ENCODE measurements at places on chromosomes 16 and 17. TPM values are rescaled to one million over a fixed set of nuclear protein-coding genes. Genes with fewer than 3 reads are reported as not detected.

DNA sequence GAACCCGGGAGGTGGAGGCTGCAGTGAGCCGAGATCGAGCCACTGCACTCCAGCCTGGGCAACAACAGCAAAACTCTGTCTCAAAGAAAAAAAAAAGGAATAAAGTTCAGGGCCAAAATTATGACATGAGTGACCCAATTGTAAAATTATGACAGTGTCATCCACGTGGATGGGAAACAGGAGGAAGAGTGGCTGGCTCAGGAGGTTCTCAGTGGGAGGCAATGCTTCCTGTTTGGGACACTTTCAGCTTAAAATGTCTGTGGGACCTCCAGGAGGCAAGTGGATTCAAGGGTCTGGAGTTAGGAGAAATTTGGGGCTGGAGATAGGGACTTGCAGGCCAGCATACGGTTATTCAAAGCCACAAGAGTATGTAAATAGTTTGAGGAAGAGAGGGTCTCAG lies 8.0 kb upstream of the STX4 start:
- no peak for DNase-seq

- no peak for DNase-seq
These were observed 277.2 kb upstream of the TBX2 start for GRCh38 chr17:61122326-61122913.

DNA sequence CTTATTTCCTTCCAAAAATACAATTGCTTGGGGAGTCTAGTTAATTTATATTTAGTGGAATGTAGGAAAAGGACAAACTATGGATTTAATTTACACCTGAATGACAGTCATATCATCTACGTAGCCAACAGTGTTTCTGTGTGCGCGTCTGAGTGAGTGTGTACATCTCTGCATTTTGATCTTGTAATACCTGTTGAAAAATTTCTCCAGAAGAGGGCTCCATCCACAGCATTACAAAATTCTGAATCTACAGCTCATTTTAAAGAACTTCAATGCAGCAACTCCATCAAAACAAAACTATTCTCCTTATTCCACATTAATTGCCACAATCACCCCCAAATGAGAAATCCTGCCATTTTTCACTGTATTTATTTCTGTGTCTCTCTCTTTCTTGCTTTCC lies 3.9 kb downstream of the CDH13 start:
- DNase-seq: peak; percentile 60

- no peak for DNase-seq
These were observed 537.8 kb upstream of the CA10 start for GRCh38 chr17:52696362-52696761.

Gene MAPK7
- 6.4 TPM for total RNA-seq

GRCh38 chr16:73047536-73048291 lies at the start of gene ZFHX3:
Gene ZFHX3, minus strand, starts transcription at chr16:73048128. Its CDS starts 87,983 bp downstream, at chr16:72960145.
- DNase-seq: peak; percentile 49

Gene CALB2
- not detected for total RNA-seq

DNA sequence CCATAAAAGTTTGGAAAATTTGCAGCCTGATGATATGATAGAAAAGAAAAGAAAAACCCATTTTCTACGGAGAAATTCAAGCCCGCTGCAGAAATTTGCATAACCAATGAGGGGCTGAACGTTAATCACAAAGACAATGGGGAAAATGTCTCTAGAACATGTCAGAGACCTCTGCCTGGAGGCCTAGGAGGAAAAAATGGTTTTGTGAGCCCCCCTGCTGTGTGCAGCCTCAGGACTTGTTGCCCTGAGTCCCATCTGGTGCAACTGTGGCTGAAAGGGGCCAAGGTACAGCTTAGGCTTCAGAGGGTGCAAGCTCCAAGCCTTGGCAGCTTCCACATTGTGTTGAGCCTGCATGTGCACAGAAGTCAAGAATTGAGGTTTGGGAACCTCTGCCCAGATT lies 1267.4 kb upstream of the GOT2 start:
- no peak for DNase-seq

DNA sequence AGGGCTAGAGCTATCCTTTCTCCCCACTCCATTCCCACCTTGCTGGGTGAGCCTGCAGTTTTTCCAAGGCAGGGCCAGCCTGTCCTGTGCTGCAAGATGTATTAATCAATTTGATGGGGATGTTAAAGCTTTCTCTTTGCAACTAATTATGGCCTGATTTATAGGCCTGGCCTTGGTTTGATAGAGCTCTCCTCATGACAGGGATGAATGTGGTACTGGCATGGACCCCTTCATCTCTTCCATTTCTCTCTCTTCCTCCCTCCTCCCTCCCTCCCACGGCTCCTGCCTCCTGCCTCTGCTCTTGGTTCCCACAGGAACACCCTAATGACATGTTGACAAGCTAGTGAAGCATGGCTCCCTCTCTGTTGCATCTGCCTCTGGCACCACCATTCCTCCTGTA lies 47.2 kb upstream of the SKAP1 start:
- DNase-seq: no peak

- DNase-seq: no peak
These were observed 225.9 kb upstream of the EEF2KMT start for GRCh38 chr16:5323284-5324141.

DNA sequence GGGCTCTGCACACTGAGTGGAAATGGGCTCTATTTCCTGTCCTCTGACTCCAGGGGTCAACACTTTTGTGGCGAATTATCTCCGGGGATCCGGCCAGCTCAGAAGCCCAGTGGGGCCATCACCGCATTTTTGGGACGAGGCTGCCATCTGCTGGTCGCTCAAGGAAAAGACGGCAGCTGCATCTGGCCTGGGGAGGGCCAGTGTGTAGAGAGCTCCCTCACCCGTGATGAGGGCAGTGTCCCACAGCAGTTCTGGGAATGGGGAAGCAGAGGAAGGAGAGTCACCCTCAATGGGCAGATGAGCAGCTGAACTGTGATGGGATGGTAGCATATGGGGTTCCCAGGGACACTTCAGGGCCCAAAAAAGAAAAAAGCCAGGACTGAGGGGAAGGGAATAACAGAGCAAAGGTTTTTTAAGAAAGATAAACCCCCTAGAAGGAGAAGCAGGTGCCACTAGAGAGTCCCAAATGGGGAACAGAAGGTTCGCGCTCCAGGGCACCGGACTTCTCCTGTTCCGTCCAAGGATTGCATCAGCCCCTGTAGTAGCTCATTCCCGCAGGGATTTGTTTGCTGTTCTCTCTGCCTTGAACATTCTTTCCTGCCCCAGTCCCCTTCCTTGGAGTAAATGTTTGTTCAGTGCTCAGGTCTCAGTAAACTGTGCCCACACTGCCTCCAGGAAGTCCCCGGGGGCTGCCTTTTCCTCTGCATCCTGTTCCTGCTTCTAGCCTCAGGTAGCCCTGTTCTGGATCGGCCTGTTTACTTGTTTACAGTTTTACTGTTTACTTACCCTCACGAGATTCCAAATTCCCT lies 9.3 kb upstream of the ABCC12 start:
- peak; percentile 65 for DNase-seq

- no peak for DNase-seq
These were observed 38.8 kb upstream of the HSBP1 start for GRCh38 chr16:83768986-83769385.

DNA sequence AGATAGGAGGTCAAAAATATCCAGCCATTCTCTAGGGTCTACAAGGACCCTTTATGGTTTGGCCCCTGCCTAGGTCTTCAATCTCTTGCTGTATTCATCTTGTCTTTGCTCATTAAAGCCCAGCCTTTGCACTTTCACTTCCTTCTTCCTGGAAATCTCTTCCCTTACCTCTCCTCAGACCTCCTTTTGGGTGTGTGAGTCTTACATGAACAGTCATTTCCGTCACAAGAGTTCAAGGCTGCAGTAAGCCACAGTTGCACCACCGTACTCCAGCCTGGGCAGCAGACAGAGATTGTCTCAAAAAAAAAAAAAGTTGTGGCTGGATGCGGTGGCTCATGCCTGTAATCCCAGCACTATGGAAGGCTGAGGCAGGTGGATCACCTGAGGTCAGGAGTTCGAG lies 6.0 kb upstream of the ATP1B2 start:
- DNase-seq: no peak

DNA sequence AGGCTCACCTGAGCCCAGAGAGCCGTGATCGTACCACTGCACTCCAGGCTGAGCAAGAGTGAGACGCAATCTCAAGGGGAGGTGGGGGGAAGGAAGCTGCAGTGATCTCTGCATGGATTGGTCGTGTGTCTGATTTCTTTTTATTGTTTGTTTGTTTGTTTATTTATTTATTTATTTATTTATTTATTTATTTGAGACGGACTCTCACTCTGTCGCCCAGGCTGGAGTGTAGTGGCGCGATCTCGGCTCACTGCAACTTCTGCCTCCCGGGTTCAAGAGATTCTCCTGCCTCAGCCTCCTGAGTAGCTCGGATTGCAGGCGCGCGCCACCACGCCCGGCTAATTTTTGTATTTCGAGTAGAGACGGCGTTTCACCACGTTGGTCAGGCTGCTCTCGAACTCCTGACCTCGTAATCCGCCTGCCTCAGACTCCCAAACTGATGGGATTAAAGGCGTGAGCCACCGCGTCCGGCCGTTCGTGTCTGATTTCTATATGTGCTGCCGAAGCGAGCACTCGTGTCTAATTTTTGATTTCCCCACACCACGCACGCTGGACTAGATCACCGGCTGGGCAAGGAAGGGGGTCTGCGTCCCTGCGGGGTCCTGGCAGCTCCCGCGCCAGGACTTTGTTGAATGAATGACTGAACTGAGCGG lies 448 bp upstream of the TNFRSF12A start:
- no peak for DNase-seq

- DNase-seq: no peak
These were observed 26.4 kb upstream of the ABR start for GRCh38 chr17:1206026-1206777.

GRCh38 chr16:2777231-2777902 lies at the start of gene ELOB:
Gene ELOB, minus strand, starts transcription at chr16:2777280. Its CDS starts 41 bp downstream, at chr16:2777239.
- peak; percentile 73 for DNase-seq

GRCh38 chr16:11395008-11395948 lies 50.0 kb downstream of the RMI2 start:
- no peak for DNase-seq

- DNase-seq: no peak
These were observed 1.1 kb downstream of the RAI1 start for GRCh38 chr17:17682293-17682736.

- peak; percentile 74 for DNase-seq
These were observed 7.5 kb downstream of the TK1 start for GRCh38 chr17:78179372-78179771.

- DNase-seq: peak; percentile 37
These were observed 76.9 kb downstream of the AMFR start for GRCh38 chr16:56348168-56349085.

DNA sequence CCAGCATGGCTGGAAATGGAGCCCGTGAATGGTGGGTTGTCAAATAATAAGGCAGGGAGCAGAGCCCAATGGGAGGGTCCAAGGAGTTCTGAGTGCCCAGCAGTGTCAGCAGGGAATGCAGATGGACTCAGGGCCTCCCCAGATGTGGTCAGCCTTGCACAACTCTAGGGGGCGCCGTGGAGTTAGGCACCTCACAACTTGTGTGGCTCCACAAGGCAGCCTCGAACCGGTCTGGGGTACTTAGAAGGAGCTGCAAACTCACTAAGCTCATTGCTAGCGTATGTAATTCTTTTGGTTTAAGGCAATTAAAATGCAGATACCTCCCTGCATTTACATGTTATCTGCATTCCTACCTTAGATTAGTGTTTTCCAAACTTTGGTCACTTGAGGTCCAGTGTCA lies 18.1 kb downstream of the IRF8 start:
- DNase-seq: no peak

Gene NAT9
- 48.9 TPM for total RNA-seq

GRCh38 chr16:11996433-11997330 lies 20.1 kb downstream of the SNX29 start:
- DNase-seq: no peak

DNA sequence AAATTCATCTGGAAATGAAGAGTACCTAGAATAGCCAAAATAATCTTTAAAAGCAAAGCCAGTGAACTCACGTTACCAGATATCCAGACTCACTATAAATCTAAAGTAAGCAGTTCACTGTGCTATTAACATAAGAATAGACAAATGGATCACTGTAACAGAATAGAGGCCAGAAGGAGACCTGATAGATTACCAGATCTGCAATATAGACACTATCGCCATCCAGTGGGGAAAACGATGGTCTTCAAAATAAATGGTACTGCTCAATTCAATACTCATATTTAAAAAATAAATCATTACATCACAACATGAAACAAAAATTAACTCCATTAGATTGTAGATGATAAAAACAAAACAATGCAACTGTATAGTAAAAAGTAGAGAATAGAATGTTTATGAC lies 158.6 kb upstream of the CDH8 start:
- DNase-seq: no peak

Gene KCNG4
- not detected for total RNA-seq

- DNase-seq: peak; percentile 11
These were observed 1032.2 kb downstream of the CDH11 start for GRCh38 chr16:64089697-64090096.

Gene CLEC10A
- not detected for total RNA-seq

GRCh38 chr17:79947351-79948031 lies 88.2 kb downstream of the TBC1D16 start:
- peak; percentile 10 for DNase-seq

Gene CD68
- 23.3 TPM for total RNA-seq

GRCh38 chr16:88730632-88731607 lies 24.6 kb downstream of the CTU2 start:
- peak; percentile 59 for DNase-seq

Gene UNK
- 15.4 TPM for total RNA-seq

GRCh38 chr17:74325376-74325742 lies 667 bp upstream of the KIF19 start:
- DNase-seq: no peak

- peak; percentile 33 for DNase-seq
These were observed 93.8 kb upstream of the RPRML start for GRCh38 chr17:47072886-47073285.

Gene CCL18
- total RNA-seq: not detected

DNA sequence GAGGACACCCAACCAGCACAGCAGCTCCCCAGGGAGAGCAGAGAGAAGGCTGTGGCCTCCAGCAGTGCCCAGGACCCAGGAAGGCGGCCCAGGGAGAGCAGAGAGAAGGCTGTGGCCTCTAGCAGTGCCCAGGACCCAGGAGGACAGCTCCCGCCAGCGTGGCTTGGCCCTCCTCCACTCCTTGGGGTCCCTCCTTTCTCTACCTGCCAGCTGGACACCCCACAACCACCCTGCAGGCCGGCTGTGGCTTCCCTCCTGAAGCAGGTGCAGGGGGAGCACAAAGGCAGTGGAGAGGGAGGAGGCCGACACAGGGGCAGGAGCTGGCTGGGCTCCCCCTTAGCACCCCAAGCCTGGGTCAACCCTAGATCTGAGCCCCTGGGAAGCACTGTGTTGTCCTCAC lies 54.1 kb upstream of the FASN start:
- no peak for DNase-seq

Gene HAP1
- total RNA-seq: under 0.01 TPM

- no peak for DNase-seq
These were observed 50.4 kb downstream of the KATNIP start for GRCh38 chr16:27600381-27600780.

Gene TLCD3A
- 15.2 TPM for total RNA-seq

DNA sequence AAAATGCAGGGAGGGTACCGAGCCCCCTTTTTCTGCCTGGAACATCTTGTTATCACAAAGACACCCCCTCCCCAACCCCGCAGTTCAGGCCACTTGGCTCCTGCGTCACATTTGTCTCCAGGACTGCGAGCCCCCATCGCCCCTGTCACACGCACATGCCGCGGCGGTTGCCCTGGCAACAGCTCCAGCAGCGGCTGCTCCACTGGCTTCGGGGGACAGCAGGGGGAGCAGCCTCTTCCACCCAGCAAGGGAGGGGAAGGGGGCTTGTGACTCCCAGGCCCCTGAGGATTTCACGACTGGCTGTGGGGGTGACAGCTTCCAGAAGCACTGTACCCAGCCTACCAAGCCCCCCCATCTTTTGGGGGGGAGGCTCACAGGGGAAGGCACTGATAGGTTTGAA lies 2.6 kb downstream of the BAIAP3 start:
- DNase-seq: no peak

Data from IMR-90 (cell line).